LoVo (cell line): ENCODE measurements at places on chromosomes 1 and 21.

- no peak for DNase-seq
These were observed 88.4 kb downstream of the PROX1 start for GRCh38 chr1:214075999-214076707.

GRCh38 chr1:37288900-37289299, 185.5 kb upstream of the ZC3H12A start:
- DNase-seq: no peak

DNA sequence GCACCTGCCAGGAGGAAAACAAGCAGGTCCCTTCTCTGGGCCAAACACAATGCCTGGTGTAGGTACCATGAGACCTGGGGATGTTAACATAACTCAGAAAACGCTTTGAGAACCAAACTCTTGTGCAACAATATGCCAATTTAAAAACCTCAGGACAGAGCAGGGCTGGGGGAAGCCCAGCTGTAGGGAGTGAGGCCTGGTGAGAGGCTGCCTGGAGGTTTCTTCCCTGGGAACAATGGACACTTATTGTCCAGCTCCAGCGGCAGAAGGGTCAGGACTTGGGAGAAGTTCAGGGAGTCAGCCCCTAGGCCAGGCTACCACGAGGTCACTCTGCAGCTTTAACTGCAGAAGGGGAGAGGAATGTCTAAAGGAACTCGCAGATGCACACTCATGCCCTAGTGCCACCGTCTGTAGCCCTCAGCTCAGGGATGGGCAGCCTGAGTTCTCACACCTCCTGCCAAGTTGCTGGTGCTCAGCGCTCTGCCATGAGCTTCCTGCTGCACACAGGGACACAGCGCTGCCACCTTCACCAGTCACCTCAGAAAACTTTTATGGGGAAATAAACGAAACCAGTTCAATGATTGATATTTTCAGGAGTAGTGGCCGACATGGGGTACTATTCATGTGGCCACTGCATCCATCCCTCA, 8.5 kb downstream of the GPR157 start:
- no peak for DNase-seq

DNA sequence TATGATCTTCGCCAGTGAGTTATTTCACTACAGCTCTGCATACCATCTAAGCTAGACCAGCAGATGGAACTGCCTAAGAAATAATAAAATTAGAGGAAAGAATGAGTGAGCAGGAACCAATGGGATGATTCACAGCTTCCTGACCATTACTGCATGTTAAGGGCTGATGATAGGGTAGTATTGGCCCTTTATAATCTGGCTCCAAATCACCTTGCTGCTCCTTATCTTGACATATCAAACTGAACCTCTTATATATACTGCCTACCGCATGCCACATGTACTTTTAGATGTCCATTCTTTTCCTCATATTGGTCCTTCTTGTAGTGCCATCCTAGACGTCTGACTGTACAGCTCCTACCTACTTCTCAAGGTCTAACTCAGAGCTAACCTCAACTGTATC, 524.4 kb downstream of the DPYD start:
- no peak for DNase-seq

DNA sequence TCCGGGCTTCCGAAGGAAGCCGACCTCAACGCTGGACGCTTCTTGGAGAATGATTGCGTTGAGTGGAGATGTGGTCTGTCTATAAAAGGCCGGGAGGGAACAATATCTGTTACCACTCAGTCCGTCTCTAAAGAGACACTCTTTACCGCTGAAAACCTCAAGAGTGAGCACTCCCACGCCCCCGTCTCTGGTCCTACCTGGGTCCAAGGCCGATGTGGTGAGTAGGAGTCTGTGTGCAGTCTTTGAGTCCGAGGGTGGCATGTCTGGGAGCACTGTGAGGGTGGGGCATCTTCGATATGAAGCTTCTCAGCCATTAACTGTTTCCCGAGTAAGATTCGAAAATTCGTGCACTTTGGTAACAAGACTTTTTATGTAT, 576 bp downstream of the ZFP69 start:
- no peak for DNase-seq

DNA sequence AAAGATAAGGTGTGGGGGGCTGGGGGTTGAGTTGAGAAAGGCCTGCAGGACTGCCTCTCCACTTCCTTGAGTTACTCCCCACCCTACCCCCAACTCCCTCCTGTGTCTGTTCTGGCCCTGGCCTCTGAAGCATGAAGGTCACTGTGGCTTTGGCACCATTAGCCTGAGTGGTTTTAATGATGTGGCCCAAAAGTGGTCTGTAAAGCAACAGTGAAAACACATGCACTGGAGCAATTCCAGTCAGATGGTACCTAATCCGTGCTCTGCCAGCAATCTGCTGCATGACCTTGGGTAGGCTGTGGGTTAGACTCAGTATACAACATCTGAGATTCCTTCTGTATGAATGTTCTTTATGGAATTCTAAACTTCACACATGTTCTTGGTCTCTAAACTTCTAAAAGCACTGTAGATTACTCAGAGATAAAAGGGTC, 86.5 kb upstream of the ATP1A1 start:
- no peak for DNase-seq

DNA sequence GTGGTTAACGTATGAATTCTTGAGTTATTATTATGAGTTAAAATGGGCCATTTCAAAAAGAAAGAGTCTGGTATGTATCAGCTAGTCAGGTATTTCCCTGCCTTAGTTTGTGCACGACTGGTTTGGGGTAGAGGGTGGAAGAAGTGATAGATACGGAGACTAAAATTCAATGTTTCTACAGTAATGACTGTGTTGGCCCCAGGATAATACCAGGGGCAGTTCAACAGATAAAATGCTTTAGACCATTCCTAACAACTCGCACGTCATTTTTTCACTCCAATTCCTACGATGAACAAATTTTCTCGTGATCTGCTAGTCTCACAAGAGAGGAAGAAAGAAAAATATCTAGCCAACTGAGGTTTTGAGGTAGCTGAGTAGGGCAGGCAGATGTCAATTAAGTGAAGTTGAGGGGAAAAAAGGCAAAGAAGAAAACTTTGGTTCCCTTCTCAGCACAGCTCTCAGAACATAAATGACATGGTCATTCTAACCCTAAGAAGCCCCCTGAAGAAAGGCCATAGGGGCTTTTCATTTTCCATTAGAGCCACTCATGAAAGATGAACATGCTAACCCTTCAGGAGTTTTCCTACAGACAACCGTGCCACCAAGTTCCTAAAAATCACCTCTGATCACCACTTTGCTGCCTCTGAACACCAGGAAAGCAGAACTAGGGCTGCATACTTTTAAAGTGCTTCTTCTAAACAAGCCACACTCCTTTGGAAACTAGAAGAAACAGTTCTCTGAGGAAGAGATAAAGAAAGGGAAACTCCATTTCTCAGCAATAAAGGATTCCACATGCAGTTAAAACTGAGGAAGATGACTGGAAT, 5.6 kb downstream of the MCOLN2 start:
- DNase-seq: no peak

GRCh38 chr1:58837886-58838285, 54.0 kb upstream of the JUN start:
- no peak for DNase-seq

DNA sequence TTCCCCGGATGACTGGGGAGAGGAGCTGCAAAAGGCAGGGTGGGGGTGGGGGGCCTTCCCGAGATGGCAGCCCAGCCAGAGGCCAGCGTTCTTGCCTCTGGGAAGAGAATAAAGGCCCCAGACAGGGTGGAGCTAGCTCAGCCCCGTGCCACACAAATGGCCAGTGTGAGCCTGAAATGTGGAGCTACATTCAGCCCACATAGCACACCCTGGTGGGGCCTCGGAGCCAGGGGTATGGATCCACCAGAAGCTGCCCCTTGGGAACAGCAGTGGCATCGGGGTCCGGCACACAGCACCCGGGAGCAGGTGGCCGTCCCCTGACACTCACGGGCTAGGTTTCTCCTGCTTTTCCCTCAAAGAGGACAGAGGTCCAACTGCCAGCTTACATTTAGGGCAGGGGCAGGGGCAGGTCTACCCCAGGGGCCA, 93.9 kb downstream of the PDE9A start:
- no peak for DNase-seq

GRCh38 chr21:33444499-33444898, 35.3 kb downstream of the TMEM50B start:
- no peak for DNase-seq

DNA sequence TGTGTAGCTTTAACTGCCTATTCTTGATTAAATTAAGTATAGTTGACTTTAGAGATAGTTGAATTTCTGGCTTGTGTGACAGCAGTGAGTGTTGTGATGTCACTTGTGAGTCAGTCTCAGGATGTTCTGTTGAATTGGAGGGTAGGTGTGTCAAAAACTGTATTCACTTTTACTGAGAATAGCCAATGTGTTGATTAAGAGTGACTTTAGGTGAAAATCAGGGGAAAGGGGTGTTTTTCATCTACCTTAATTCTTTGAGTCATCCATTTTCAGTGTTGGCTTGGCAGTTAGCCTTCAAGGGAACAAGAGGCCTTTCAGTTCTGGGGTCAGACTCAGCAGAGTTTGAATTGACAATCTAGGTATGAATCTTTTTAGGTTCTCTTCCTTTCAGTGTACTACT, 75.9 kb downstream of the CDC14A start:
- no peak for DNase-seq

DNA sequence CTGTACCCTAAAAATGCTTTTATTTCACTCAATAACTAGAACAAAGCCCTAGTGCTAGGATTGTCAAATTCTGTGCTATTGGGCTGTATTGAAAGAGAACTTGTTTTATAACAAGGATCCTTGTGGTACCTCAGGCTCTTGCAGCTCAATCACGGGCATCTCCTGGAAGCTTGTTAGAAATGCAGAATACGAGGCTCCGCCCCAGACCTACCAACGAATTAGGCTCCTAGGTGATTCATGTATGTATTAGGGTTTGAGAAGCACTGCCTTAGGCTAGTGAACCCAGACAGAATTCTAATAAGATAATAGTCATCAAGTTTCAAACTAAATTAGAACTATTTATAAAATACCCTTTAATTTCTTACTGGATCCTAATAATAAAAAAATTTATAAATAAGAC, 45.6 kb downstream of the ZZZ3 start:
- DNase-seq: no peak

DNA sequence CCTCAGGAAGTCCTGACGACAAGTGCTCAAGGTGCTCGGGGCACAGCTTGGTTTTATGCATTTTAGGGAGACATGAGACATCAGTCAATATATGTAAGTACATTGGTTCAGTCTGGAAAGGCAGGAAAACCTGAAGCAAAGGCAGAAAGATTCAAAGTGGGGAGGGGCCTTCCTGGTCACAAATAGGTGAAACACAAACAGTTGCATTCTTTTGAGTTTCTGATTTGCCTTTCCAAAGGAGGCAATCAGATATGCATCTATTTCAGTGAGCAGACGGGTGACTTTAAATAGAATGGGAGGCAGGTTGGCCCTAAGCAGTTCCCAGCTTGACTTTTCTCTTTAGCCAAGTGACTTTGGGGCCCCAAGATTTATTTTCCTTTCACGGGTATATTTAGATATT, 8.9 kb upstream of the RNF187 start:
- no peak for DNase-seq
